ENCODE measurements at places on chromosomes 4 and X. TPM values are rescaled to one million over a fixed set of nuclear protein-coding genes. Genes with fewer than 3 reads are reported as not detected.

Gene P2RY8
- not detected for total RNA-seq

Gene MUC7
- not detected for total RNA-seq

Gene ETDB
- not detected for total RNA-seq

Gene SATL1
- not detected for total RNA-seq

Gene AADAT
- total RNA-seq, result 8.5 TPM

Gene CNKSR2
- total RNA-seq, result 0.34 TPM

Gene SMIM10L2A
- total RNA-seq, result 0.17 TPM

Gene PCDH18
- total RNA-seq, result 73.0 TPM

Gene BTC
- 0.30 TPM for total RNA-seq

Gene ENPP6
- total RNA-seq, result under 0.01 TPM

Gene RTL5
- 0.84 TPM for total RNA-seq

Gene FGB
- not detected for total RNA-seq

Gene SCML2
- total RNA-seq, result 1.2 TPM

Gene TMPRSS11F
- total RNA-seq, result not detected

Gene SYTL4
- 3.5 TPM for total RNA-seq

Gene GLOD5
- not detected for total RNA-seq

Gene XG
- total RNA-seq, result not detected

Gene AVPR2
- 0.50 TPM for total RNA-seq

Gene GATA1
- not detected for total RNA-seq

Gene ALB
- total RNA-seq, result 0.34 TPM

Gene CENPVL3
- not detected for total RNA-seq

Gene HSFX4
- total RNA-seq, result not detected

Gene KCNE5
- not detected for total RNA-seq

Gene HSFX2
- total RNA-seq, result not detected

Gene SSX4
- not detected for total RNA-seq

Gene GTPBP6
- 68.7 TPM for total RNA-seq

Gene RBM46
- total RNA-seq, result not detected

Gene JCHAIN
- not detected for total RNA-seq

Gene LAMTOR3
- total RNA-seq, result 23.5 TPM

Gene SSX1
- total RNA-seq, result not detected

Gene IRS4
- not detected for total RNA-seq

Gene TASL
- total RNA-seq, result not detected

Gene IL9R
- total RNA-seq, result not detected

Gene AP1AR
- 8.8 TPM for total RNA-seq

Gene CSAG1
- not detected for total RNA-seq

Gene DYNLT3
- total RNA-seq, result 17.4 TPM

All from bronchus fibroblast of lung (primary cell).